ENCODE measurements at places on chromosomes 2 and 18.

DNA sequence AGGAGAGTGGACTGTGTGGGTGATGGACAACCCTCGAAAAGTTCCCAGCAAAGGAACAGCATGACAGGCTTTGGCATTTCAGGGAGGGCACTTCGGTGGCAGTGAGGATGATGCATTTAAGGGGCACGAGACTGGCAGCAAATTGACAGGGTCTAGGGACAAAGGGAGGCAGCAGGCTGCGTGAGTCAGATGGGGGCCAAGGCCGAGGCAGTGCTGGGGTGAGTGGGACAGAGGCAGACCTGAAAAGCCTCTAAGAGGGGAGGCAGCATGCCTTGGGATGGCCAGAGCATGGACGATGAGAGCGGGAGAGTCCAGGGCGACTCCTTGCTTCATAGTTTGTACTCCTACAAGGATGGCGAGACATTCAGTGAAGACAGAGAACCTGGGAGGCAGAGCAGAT is 49.5 kb upstream of the LYPD1 start:
- no peak for DNase-seq

GRCh38 chr18:25167612-25168410 is 184.2 kb downstream of the ZNF521 start:
- DNase-seq = no peak

DNA sequence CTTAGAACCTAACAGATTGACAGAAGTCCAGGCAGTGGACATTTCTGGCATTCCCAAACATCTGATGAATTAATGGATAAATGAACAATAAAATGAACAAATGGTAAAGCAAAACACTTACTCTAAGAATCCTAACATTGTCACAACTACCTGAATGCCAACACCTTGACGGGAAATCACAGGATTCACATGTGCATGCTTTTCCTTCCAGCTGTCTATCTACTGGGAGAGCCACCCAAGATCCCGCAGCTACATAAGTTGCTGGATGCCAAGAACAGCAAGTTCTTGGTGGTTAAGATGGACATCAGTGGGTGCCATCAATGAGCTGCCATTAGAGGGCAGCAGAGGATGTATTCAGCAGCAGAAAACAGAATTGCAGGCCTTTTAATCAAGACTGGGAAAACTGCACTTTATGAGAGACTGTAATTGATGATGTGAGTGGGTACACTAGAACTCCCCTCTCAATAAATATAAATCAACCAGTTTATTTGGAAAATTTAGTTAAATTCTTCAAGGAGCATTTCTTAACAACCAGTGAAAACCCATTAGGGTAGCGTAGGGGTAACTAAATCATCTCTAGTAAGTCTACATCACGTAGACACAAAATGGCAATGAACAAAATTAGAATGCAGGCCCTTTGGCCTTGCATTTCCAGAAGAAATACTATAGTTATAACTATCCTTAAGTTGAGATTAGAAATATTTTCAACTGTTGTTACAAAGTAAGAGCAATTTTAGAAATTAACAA is 45.6 kb downstream of the SESTD1 start:
- peak; percentile 72 for DNase-seq

- no peak for DNase-seq
These were observed 188.5 kb upstream of the HDAC4 start for GRCh38 chr2:239589270-239589825.

GRCh38 chr2:219542931-219543595 is 546 bp downstream of the CHPF start:
- DNase-seq = no peak

GRCh38 chr2:163641986-163642385 is 93.8 kb downstream of the FIGN start:
- no peak for DNase-seq

Measured in inflammatory macrophage (primary cell).